ENCODE measurements at places on chromosomes 5 and 9. TPM values are rescaled to one million over a fixed set of nuclear protein-coding genes. Genes with fewer than 3 reads are reported as not detected.

TXNDC8 gene
- not detected for total RNA-seq

COL23A1 gene
- total RNA-seq: 15.0 TPM

PDZD2 gene
- total RNA-seq: 7.5 TPM

SEMA4D gene
- total RNA-seq: 60.5 TPM

DNA sequence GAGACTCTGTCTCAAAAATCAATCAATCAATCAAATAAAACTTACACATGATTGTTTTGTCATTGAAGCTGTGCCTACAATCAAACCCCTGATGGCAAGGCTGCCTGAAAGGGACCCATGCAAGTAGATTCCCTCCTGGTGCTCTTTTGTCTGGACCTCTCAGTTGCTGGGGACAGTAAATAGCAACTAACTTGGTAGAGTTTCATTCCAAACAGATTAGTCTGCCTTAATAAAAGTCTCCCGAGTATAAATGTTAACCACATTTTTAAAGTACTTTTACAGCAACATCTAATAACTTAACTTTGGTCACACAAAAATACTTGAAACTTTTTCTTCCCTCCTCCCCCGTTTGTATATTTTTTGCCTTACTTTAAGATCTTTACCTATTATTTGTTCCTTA is 105.5 kb downstream of the FEM1C start:
- DNase-seq: no peak

DNA sequence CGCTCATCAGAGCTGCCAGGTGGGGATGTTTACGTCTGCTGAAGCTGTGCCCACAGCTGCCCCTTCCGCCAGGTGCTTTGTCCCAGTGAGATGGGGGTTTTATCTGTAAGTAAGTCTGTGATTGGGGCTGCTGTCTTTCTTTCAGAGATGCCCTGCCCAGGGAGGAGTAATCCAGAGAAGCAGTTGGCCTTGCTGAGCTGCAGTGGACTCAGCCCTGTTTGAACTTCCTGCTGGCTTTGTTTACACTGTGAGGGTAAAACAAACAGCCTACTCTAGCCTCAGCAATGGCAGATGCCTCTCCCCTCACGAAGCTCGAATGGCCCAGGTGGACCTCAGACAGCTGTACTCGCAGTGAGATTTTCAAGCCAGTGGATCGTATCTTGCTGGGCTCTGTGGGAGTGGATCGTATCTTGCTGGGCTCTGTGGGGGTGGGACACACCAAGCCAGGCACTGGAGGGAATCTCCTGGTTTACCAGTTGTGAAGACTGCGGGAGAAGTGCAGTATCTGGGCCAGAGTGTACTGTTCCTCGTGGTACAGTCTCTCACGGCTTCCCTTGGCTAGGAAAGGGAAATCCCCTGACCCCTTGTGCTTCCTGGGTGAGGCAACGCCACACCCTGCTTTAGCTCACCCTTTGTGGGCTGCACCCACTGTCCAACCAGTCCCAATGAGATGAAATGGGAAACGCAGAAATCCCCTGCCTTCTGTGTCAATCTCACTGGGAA is 530.1 kb upstream of the DMAC1 start:
- DNase-seq: peak; percentile 14

DNA sequence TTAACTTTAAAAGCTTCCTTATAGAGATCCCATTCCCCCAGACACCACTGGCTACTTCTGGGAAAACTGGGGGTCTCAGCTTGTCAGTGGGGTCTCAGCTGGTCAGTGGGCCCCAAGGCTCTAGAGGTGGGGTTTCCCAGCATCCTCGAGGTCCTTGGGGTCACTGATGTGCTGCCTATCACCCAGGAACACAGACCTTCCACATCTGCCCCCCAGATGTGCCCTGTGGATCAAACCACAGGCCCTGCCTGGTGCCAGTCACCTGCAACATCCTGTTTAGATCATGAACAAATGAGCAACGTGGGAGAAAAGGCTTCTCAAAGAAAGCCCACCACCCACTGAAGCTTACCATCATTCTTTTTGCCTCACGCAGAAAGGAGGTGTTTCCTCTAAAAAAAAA is 165.6 kb upstream of the FSTL4 start:
- no peak for DNase-seq

DNA sequence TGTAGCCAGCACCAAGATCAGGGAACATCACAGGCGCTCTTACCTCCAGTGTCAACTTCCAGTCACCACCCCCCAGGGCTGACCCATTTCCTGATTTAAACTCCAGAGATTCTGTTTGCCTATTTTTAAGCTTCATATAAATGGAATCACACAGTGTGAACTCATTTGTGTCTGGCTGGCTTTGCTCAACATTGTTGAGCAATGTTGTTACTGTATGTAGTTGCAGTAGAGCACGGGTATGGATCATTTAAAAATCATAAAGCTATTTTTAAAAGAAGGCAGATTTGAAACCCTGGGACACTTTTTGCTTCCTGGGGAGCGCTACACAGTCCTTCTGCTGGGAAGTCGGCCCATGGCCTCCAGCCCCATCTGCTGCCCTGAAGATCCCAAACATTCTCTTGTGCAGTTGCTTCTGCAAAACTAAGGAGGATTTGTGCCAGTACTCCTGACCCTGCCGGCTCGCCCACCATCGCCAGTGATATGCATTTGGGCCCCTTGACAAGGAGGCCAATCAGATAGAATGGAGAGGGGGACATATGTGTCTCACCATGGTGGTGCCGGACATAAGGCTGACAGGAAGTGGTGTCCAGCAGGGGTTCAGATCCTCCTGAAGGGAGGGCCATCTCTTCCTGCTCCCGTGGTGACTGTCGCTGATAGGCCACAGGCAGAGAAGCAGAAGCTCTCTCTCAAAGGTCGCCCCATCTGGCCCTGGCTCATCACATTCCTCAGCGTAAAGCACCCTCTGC is 13.3 kb downstream of the DCANP1 start:
- DNase-seq: no peak

DNA sequence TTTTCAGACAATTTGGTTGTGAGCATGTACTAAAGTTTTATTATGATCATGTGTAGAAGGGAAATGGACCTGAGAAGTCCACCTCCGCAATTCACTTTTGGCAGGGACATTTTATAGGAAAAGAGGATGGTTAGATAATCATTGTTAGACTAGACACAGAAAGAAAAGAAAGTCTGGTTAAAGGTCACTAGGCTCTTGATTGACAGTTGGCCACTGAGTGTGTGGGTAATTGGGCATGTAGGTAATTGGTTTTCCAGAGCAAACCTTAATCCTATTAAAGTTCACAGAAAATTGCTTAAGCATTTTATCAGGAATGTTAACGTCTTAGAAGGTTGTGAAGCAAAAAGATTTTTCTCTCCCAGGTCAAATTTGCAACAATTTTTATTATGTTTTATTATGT is 158.5 kb upstream of the CLINT1 start:
- DNase-seq: no peak

All from WTC11 (cell line).